CD4-positive, alpha-beta memory T cell (primary cell): ENCODE measurements at places on chromosomes 7 and 10. TPM values are rescaled to one million over a fixed set of nuclear protein-coding genes. Genes with fewer than 3 reads are reported as not detected.

The UNCX gene
- not detected for total RNA-seq

GRCh38 chr7:148783801-148784527 lies 85.3 kb downstream of the CUL1 start:
- DNase-seq, result no peak
- no peaks in the 10 kb centered on the region for H3K27me3 ChIP-seq
- H3K36me3 ChIP-seq, result peaks cover 40% of the 10 kb centered on the region
- no peak overlapping the region for H3K4me3 ChIP-seq
- no peak overlapping the region for H3K27ac ChIP-seq

GRCh38 chr10:113552701-113553100 lies at the start of gene HABP2:
Gene HABP2, plus strand, starts transcription at chr10:113553053. Its CDS starts 69 bp downstream, at chr10:113553122.
- H3K36me3 ChIP-seq, result no peaks in the 10 kb centered on the region
- H3K4me3 ChIP-seq, result no peak within 1 kb of the TSS
- no peak within 1 kb of the TSS for H3K27ac ChIP-seq
- no peaks in the 10 kb centered on the region for H3K27me3 ChIP-seq

DNA sequence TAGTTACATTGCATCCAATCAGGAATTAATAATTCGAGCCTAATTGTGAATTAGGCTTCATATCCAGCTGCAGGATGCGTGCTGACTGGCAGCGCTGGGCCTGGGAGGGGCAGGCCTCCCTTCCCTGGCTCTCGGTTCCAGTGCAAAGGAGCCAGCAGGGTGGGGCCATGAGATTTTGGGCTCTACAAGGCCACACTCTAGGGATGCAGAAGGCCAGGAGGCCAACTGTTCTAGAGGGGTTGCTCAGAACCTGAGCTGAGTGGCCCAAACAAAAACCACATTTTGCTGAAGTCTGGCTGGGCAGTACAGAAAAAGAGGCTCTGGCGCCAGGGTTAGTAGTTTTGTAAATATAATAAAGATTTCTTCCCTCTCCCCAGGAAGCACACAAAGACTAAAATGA lies 72.3 kb downstream of the CLEC2L start:
- H3K27ac ChIP-seq, result no peak overlapping the region
- no peaks in the 10 kb centered on the region for H3K4me1 ChIP-seq
- H3K4me3 ChIP-seq, result no peak overlapping the region
- no peaks in the 10 kb centered on the region for H3K27me3 ChIP-seq

- no peak overlapping the region for H3K27ac ChIP-seq
- no peak overlapping the region for H3K4me3 ChIP-seq
- DNase-seq, result no peak
- no peaks in the 10 kb centered on the region for H3K36me3 ChIP-seq
Observed at GRCh38 chr10:75643944-75644692, 212.7 kb downstream of the LRMDA start.

GRCh38 chr7:41047789-41048191 lies 655.1 kb downstream of the INHBA start:
- no peak for DNase-seq
- no peaks in the 10 kb centered on the region for H3K27me3 ChIP-seq
- H3K27ac ChIP-seq, result no peak overlapping the region

DNA sequence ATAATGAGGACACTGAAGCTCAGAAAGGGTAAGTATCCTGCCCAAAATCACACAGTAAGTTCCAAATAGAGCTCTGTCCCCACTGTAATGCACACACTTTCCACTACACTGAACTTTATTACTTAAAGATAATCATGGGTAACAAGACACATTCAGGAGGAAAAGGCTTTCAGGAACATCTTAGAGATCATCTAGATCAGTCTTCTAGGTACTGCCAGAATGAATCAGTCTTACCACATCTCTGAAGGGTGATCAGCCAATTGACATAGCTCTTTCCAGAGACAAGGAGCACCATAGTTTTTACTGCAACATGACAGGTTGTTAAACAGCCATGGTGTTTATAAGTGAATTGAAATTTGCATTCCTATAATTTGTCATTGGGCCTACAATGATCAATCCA lies 5.4 kb upstream of the HERPUD2 start:
- H3K27ac ChIP-seq, result no peak overlapping the region
- no peak overlapping the region for H3K4me3 ChIP-seq
- H3K36me3 ChIP-seq, result no peaks in the 10 kb centered on the region
- no peak for DNase-seq
- H3K4me1 ChIP-seq, result peaks cover 12% of the 10 kb centered on the region
- no peaks in the 10 kb centered on the region for H3K27me3 ChIP-seq

DNA sequence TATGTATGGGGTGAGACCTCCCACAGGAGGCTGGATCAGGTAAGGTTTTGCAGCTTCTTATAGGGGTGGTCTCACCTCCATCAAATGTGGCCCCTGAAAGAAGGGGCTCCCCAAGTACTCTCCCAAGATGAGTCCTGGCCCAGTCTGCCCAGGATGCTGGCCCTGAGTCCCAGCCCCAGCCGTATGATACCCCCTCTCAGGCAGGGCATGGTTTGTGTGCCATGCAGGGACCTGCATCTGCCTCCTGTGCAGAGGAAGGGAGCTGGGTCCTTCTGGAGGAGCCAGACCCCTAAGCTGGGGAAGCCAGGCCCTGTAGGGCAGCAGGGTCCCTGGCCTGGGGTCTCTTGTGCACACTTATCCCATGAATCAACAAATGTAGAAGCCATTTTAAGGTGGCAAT lies 35.1 kb upstream of the ZNF716 start:
- H3K4me1 ChIP-seq, result no peaks in the 10 kb centered on the region
- H3K36me3 ChIP-seq, result no peaks in the 10 kb centered on the region
- DNase-seq, result no peak
- no peaks in the 10 kb centered on the region for H3K27me3 ChIP-seq
